ENCODE measurements at places on chromosomes 4 and X. TPM values are rescaled to one million over a fixed set of nuclear protein-coding genes. Genes with fewer than 3 reads are reported as not detected.

The UGT2B17 gene
- polyA plus RNA-seq, result 1.5 TPM

The ITIH6 gene
- not detected for polyA plus RNA-seq

The SMIM10 gene
- polyA plus RNA-seq, result 7.4 TPM

The TEX13C gene
- not detected for polyA plus RNA-seq

The GABRQ gene
- polyA plus RNA-seq, result 0.91 TPM

The VCX3B gene
- 0.60 TPM for polyA plus RNA-seq

The CCSER1 gene
- polyA plus RNA-seq, result 4.5 TPM

The GABRE gene
- 14.6 TPM for polyA plus RNA-seq

DNA sequence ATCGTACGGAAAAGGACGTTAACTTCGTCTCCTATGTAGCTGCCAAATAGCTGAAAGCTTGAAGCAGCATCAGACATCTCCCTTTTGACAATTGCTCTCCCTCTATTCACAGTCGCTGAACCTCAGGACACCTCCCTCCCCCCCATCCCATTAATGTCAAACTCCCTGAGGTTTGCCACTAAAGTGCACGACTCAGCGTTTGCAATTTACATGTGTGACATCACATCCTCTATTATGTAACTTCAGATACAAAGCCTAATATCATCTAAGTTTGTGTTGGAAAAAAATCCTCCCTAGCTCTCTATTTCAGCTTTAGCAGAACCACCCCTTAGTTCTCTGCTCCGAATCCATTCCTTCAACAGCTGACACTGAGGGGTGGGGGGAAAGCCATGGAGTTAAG is 5.5 kb upstream of the NR3C2 start:
- no peak for DNase-seq

DNA sequence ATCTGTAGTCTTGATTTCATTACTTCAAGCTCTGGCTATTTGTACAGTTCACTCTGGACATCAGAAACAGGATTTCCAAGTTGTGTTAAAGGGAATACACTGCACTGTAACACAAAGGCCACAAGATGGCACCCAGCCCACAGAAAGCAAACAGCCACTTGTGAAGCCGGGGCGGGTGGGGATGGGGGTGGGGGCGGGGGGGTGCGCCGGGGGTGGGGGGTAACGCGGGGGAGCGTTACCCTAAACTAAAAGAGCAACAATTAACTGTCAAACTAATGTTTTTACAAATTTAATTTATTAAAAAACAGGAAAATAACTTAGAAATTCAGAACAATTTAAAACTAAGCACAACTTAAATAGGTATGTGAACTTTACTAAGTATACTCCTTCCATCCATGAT is 27.3 kb downstream of the PRDX4 start:
- DNase-seq, result peak; percentile 12

DNA sequence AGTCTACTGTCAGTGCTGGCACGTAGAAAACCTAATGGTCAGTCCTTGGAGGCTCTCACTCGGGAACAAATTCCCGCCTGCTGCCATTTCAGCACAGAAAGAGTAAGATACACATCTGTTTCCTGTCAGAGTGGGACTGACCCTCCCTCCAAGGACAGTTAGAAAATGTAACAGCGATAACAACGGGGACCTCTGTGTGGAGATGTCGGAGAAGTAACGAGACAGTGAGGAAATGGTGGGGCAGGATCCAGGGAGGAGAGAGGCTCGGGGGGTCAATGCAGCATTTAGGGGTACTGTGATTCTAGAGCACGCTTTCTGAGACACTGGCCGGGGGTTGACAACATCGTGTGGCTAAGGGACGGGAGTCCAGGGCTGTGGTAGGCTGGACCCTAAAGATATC is 36.0 kb upstream of the SORCS2 start:
- DNase-seq, result no peak

GRCh38 chr4:163385466-163385865 is 41.8 kb downstream of the NPY5R start:
- DNase-seq, result no peak

GRCh38 chr4:122500852-122501501 is 44.5 kb upstream of the IL2 start:
- no peak for DNase-seq

DNA sequence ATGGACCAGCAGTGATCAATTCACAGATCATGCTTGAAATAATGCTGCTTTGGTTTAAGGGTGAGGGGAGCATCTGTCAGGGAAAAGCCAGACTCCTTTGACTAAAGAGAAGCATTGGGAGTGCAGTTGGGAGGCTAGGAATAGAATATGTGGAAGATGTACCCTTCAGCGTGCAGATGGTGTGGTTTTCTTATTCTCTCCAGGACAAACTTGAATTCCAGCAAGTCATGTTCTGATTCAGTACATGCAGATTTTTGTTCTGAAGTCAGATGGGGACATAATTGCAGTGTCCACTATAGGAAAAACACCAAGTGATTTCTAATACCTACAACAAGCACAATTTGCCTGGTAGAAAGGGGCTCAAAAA is 99.0 kb upstream of the LIMCH1 start:
- DNase-seq, result no peak

DNA sequence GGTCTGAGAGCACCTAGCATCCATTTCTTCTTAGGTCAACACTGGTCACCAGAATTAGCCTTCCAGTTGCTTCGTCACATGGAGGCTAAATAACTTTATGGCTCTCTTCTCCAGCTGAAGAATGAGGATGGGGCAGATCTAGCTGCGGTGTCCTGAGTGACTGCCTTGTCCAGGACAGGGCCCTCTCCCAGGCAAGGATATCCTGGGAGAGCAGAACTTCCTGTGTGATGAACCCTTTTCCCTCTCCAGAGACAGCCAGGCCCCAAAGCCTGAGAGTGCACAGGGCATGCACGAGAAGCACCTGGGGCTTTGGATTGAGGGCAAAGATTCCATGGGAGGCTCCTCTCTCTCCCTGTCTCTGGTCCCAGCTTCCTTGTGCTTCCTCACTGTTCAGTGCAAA is 108.2 kb upstream of the MAMLD1 start:
- DNase-seq, result no peak

DNA sequence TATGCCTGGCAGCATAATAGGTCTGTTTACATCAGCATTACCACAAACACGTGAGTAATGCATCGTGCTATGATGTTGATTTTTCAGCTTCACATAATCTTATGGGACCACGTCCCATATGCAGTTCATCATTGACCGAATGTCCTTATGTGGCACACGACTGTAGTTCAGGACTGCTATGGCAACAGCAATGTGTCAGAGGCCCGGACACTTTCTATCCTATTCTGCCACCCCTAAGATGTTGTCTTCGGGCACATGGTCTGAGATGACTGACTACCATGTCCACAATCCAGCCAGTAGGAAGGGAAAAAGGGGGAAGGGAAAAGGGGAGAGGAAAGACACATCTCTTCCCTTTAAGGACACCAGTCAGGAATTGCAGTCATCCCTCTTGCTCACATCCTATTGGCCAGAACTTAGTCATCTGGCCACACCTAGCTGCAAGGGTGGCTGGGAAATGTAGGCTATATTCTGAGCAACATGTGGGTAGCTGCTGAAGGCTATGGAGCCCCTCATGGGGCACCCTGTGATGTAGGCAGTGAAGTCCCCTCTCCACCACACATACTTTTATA is 196.0 kb upstream of the RBPJ start:
- DNase-seq, result no peak

DNA sequence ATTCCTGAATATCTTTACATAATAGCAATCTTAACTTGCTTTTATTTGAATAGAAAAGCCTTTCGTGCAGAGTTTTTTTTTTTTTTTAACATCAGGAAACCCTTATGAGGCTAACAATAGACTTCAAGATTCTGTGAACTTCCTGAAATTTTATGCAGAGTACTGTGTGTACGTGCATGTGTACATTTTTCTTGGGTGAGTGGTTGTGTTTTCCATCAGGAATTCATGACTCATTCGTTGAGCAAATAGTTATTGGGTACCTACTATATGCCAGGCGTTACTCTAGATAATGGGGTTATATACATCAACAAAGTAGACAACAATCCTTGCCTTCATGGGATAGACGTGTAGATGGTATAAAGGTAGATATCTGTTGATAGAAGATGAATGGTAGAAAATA is 59.1 kb downstream of the MRPL1 start:
- DNase-seq, result peak; percentile 33

- DNase-seq, result no peak
These were observed 4.4 kb upstream of the HAND2 start for GRCh38 chr4:173534434-173534833.

GRCh38 chr4:120070196-120070595 is 3.5 kb upstream of the MAD2L1 start:
- DNase-seq, result no peak

- DNase-seq, result no peak
These were observed 2595.9 kb downstream of the PCDH7 start for GRCh38 chr4:33316033-33316432.

- no peak for DNase-seq
These were observed 8.6 kb downstream of the USP11 start for GRCh38 chrX:47241201-47242011.

DNA sequence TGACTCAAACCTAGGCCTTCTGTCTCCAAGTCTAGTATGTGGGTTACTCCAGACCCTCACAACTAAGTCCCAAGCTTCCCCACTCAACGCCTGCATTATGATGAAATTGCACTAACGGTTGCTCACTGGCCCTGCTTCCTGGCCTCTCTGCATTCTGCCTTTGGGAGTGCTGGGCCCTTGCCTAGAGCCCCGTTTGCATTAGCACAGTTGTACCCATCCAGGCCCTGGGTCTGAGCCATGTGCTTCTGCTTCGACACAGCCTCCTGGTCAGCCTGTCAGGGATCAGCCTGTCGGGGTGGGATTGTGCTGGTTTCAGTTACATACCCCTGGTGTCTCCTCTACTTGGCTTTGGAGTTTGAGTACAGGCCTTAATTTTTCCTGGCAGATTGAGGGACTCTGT is 58.4 kb downstream of the DCUN1D4 start:
- no peak for DNase-seq

DNA sequence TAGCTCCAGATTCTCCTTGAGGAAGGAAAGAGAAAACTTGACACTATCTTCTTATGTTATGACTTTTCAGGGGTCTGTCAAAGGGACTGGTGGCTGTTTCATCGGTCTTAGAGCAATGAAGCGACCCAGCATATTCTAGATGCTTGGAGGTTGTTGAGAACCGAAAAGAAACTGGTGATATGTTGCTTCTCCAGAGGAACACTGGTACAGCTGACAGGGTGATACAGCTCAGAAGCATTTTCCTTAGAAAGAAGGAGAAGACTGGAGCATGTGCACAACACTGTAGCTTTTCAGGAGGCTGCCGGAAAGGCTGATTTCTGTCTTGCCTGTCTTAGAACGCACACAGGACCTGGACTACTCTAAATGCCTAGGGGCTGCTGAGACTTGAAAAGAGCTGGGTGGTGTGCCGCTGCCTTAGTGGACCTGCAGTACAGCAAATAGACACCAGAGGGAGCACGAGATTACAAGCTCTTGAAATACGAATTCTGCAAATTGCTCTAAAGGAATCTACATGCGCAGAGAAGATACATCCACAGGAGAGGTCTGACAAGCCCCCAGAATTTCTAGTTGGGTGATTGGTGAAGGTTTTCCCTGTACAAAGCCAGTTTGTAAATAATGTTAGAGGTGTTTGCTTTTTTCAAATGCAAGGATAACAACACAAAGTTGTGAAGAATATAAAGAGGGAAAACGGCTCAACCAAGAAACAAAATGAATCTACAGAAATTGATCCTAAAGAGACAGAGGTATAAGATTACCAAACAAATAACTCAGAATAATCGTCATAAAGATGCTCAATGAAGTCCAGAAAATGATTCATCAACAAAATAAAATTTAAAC is 223.1 kb upstream of the DMD start:
- peak; percentile 59 for DNase-seq

DNA sequence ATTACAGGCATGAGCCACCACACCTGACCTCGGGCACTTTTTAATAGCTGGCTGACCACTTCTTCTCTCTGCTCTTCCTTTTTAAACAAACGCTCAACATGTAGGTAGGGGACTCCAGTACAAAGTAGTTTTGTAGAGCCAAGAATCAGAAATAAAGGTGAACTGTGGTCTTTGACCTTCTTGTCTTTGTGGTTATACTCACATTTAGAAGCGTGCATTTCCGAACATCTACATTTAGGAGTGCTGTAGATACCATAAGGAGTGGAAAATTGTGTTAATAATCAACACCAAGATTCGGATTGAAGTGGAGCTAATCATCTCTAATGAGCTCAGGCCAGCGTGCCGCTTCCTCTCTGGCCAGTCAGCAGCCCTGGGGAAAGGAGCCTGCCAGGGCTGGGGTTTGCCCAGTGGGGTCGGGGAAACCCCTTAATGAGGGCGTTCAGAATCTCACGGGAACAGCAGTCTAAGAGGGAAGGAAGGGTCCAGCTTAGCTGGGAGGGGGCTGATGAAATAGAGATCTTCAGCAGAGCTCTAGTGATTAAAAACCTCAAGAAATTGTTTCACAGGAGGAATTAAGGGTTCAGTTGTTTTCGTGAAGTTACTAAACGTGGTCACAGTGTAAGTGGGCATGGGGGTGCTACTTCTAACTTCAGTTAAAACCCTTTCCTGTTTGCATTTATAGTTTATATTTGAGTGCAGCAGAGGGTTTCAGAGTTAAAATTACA is 81.2 kb downstream of the GAB1 start:
- DNase-seq, result no peak

DNA sequence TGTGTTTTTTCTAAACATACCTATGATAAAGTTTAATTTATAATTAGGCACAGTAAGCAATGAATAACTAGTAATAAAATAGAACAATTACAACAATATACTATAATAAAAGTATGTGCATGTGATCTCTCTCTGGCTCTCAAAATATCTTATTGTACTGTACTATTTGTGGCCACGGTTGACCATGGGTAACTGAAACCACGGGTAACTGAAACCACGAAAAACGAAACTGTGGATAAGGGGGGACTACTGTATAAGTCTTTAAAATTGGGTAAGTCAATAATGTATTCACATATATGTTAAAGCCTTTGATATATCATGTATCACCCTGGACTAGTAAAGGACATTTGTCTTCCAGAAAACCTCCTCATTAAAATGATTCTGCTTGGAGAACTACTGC is 20.0 kb downstream of the TMEM154 start:
- DNase-seq, result no peak

GRCh38 chr4:176193126-176193525 is 2.3 kb downstream of the SPATA4 start:
- no peak for DNase-seq

DNA sequence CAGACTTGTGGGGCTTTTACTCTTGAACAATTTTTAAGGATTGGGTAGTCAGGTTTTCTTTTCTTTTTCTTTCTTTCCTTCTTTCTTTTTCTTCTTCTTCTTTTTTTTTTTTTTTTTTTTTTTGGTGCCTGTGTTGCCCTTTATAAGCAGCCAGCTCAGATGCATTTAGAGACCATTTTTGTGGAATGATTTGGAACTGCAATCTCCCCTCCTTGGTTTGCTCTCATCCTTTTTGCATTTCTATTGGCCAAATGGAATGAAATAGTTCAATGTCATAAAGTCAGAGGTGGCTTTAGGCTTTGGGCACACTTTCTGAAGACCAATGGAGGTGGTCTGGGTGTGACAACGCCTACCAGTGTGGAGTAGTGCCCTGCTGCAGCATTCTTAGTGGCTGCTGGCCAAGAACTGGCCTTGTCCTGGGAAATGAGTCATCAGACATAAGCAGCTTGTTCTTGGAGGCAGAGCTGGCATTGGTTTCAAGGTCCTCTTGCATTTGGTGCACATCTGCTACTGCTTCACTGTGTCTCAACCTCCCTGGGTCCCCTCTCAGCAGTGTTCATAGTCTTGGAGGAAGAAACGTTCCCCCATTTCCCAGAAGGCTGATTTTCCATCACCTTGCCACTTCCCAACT is 84.5 kb downstream of the CT47B1 start:
- no peak for DNase-seq
